ENCODE measurements at places on chromosomes 2 and 18.
A peak's percentile ranks its signal among the peaks of the same experiment; 100 is the strongest.

DNA sequence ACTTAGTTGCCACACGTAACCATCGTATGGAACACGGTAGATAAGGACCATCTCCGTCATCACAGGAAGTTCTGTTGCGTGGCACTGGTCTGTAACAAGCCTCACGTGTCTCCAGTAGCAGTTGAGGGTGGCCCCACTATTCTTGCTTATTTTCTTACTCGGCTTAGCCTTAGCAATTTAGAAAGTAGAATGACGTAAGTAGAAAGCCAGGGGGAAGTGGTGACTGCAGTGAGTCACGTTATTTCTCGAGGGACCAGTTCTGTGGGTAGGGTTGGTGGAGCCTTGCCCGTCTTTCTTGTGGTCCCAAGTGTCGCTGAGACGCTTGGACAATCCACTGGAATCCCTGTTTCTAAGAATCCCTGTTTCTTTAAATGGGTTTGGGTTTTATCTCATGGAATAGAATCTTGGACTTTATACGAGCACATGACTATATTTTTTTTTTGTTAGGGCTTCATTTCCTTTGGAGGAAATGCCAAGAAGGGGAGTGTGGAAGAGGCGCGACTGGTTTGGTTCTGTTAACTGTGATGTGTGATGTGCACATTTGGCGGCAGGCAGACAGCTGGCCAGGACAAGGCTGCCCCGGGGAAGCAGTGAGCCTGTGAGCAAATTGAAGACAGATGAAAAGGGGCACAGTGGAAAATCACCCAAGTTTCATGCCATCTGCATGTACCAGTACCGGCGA is 96.2 kb downstream of the CABLES1 start:
- peak; percentile 36 for DNase-seq

- DNase-seq, result no peak
These were observed 142.7 kb downstream of the CYP26B1 start for GRCh38 chr2:72004976-72005375.

DNA sequence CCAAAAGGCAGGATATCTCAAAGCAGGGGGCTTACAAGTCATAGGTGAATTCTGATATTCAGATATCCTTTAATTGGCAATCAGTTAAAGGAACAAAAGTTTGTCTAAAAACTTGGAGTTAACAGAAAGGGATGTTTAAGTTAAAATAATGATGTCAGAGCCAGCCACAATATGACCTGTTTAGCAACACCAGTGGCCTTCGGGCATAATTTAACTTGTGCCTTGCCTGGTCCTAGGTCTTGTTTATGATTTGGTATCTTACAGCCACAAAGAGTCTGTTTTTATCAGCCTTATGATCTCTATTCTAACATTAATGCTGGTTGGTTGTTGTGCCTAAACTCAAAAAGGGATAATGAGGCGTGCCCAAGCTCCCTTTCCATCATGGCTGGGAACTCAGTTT is 252.9 kb downstream of the RNF152 start:
- no peak for DNase-seq

GRCh38 chr2:188379748-188380147 is 88.1 kb downstream of the GULP1 start:
- DNase-seq, result no peak

GRCh38 chr2:867296-867695 is 83.4 kb upstream of the SNTG2 start:
- DNase-seq, result no peak

DNA sequence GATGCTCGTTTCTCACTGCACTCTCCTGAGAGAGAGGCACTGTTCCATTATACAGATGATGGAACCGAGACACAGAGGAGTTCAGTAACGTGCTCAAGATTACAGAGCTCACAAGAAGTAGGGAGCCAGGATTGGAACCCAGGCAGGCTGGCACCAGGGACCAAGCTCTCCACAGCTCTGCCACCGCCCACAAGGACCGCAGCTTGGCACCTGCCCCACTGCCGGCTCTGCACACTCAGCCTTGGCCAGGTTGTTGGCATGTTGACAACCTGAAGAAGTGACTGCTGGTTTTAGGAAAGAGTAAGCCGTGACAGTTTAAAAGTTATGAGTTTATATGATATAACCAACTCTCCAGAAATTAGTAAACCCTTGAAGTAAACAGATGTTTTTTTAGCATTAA is 48.0 kb upstream of the ITM2C start:
- no peak for DNase-seq

DNA sequence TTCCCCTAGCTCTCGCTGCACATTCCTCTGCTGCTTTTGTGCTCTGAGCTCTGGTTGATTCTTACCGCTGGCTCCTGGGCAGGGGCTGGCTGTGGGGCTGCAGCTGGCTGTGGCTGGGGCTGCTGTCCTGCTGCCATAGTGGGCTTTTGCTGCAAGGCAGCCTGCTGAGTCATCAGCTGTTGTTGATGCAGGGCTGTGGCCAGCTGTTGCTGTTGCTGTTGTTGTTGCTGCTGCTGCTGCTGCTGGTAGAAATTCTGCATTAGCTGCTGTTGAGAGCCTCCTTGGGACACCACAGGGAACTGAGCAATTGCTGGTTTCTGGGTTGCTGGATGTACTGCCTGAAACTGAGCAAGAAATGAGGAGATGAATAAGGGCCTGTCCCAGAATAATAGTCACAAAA is 77.2 kb upstream of the NFU1 start:
- DNase-seq, result no peak

GRCh38 chr2:145407-145806 is 99.1 kb upstream of the FAM110C start:
- no peak for DNase-seq

- DNase-seq, result no peak
These were observed 170.2 kb upstream of the RAB12 start for GRCh38 chr18:8439055-8439454.

DNA sequence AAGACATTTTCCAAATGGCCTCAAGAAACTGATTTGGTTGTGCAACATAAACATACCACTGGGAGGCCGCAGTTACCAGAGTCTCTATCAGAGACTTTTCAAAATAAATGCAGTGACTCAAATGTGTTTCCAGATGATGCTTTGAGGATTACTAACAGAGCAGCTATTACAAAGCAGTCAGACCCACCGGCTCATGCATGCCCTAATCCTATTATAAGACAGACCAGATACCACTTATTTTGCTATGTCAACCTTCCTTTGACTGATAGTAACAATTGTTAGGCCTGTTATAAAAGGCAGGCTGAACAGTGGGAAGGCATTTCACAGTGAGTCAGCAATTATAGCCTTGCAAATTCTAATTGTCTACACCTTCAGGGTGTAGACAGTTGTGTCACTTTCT is 217.7 kb downstream of the LRRTM1 start:
- no peak for DNase-seq

GRCh38 chr2:178863856-178864620 is 56.8 kb upstream of the TTN start:
- DNase-seq, result no peak

DNA sequence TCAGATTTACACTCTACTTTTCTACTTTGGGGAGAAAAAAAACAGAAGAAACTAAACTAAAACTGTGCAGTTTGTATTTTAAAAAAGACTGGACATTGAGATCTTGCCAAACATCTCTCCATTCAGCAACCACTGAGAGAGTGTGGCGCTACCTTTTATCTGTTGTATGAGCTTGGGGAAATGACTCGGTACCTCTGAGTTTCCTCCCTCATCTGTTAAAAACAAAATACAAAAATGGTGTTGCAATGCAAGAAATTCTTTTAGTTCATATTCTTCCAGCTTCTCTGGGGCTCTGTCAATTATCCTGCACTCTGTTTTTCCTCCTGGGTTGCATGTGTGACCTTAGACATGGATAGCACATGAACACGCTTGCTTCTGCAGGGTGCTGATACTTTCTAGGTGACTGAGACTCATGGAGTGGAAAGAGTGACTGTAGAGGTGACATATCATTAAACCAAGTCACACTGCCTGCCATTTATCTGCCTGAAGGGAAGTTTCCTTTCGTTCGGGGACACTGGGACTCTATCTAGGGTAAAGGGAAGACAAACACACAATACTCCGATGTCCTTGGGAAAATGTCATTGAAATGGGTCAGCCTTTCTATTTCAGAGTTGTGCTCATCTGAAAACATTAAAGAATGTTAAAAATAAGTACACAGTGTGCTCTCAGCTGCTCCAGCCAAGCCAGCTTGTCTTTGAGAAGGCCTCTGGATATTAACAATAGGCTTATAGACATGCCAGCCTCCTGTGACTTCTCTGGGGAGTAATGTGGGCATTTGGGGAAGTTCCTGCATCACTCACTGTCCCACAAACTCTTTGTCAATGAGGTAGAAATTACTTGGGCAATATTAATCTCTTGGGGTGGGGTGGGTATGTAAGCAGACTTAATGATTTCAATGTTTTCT is 91.4 kb downstream of the TRIB2 start:
- no peak for DNase-seq

GRCh38 chr18:30106356-30106755 is 936.2 kb downstream of the DSC3 start:
- no peak for DNase-seq

DNA sequence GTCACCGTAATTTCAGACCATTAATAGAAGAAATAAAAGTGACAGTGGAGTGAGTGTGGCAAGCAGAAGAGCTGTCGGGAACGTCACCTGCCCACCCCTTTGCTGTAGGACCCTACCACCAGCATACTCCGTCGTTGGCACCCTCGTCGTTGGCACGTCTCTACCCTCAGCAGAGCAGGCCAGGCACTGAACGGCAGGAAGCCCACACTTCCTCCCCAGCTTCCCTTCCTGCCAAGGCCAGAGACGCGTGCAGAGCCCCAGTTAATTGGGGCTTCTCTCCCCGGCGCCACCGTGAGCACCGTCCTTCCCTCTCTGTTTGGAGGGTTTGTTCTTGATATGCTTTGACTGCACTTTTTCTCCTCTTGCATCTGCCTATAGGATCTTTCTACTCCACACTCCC is 27.0 kb upstream of the NFATC1 start:
- peak; percentile 23 for DNase-seq

DNA sequence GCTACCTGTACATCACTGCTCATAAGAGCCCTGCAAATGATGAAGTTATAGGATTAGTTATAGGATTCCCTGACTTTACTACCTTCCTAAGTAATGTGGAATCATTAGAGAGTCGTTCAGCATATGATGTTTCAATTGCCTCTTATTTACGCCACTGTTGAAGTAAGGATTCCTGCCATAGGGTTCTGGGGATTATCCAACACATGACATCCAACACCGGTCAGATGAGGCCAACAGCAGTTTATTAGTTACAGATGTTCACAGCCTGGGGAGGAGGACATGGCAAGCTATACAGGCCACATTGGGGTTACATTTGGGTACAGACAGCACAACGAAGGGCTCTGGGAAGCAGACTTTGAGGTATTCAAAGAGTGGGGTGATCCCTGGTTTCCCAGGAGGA is 134.1 kb upstream of the MC4R start:
- DNase-seq, result no peak

- no peak for DNase-seq
These were observed 21.6 kb downstream of the PARD6G start for GRCh38 chr18:80225685-80226084.

DNA sequence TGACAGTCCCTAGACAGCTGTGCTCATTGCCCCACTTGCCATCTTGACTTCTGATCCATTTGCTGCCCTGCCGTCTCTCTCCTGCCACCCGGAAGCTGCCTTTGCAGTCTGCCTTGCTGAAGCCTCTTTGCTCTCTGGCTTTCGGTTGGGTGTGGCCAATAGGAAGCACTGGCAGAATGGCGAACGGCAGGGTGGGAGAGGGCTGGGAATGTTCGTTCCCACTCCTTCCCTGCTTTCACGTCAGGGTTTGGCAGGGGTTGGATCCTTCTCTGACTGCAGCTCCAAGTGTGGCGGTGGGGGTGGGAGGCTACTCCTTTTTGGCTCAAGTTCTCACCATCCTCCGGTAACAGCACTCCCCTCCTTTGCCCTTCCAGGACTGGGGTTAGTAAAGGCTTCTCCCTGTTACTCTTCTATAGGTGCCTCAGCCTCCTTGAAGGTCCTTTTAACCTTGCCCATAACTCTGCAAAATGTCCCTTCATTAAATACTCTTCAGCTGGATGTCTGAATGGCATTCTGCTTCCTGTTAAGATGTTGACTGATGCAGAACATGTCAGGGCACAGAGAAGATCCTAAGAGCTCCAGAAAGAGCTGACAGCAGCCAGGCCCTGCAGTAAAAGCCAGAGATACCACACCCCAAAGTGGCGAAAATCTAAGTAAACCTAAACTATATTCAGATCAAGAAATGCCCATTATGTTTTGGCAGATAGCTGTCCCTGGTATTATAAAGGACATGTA is 299.7 kb downstream of the CDCA7 start:
- DNase-seq, result no peak

DNA sequence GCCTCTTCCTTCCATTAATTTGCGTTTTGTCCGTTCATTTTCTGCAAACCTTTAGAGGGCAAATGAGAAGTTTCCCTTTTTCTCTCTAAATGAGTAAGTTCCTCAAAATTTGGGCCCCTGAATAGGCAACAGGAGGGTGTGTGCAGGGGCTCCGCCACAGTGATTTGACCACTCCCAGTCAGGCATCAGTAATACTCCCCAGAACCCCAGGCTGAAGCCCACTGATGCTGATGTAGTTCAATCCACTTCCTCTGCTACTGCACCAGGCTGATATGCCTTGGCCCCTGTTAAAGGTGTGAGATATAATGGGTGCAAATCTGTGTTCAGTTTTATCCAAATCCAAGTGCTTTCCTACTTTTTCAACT is 1150.0 kb downstream of the RPIA start:
- DNase-seq, result no peak
